Ovary (tissue), 10 donors: ENCODE measurements at places on chromosomes 16 and 17. TPM values are rescaled to one million over a fixed set of nuclear protein-coding genes. Genes with fewer than 3 reads are reported as not detected.

The RBFOX1 gene
- 2.6 TPM for total RNA-seq

The SHISA9 gene
- total RNA-seq: 0.11 TPM

The DNAI2 gene
- total RNA-seq: 0.32 TPM

The TBC1D3H gene
- not detected for total RNA-seq

DNA sequence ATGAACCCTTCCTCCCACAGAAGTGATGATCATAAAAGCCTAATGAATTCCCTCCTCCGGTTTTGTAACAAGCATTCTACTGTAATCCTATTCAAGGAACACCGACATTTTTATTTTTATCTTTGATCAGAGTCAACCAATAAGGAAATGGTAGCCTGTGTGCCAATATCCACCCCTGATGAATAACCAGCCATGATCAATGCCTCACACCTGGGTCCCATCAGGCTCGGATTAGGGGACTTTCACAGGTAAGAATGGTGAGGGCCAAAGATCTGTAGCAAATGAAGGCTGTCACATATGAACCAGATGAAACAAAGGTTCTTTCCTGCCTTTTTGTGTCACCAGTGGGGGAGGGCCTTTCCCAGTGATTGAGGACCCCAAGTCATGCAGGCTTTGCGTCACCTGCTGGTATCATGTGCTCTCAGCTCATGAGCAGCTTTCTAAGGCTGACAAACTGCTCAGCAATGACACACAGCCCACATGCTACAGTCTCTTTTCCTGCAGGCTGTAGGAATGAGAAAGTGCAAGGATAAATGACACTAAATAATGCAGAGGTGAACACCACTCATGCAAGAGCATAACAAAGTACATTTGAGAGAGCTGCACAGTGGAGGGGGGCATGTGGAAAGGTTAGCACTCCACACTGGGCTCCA is 34.9 kb downstream of the TOM1L2 start:
- H3K36me3 ChIP-seq: no peaks in the 10 kb centered on the region
- no peaks in the 10 kb centered on the region for H3K27me3 ChIP-seq
- H3K4me1 ChIP-seq: peaks cover 17% of the 10 kb centered on the region
- H3K27ac ChIP-seq: no peak overlapping the region
- H3K4me3 ChIP-seq: no peak overlapping the region

GRCh38 chr17:79732804-79733691 is 2.3 kb downstream of the ENPP7 start:
- H3K27me3 ChIP-seq: no peaks in the 10 kb centered on the region
- H3K36me3 ChIP-seq: no peaks in the 10 kb centered on the region
- peaks cover 4% of the 10 kb centered on the region for H3K4me1 ChIP-seq
- no peak overlapping the region for H3K27ac ChIP-seq
- DNase-seq: no peak

DNA sequence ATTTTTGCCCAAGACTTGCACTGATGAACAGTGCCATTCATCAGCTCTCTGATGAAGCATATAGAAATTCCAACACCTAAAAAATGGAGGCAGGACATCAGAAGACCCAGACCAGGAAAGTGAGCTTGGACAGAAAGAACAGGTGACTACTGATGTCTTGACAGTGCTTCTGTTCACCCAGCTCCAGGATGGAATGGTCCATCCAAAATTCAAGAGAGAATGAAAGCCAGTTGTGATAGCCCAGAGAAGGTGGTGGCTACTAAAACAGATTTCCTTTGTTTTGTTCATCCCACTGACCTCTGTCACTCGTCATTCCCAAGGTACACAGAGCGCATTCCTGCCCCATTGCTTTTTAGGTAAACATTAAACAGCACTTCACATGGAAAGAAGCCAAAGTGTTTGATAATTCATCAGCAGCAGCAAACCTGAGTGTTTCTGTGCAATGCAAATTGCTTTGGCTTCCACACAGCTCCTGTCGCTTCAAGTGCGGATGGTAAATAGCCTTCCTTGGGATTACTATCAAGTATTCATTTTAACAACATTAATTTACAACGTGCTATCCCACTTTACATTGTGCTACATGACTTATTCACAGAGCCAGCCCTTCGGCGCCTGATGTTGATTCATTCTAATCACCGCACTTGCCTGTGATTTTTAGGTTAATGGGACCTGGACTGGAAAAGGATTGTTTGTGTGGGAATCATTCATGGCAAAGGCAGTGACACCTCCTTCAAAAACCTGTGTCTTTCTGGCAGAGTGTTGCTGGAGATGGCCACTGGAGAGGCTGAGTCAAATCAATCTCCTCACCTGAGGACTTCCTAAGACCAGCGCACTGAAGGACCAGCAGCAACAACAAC is 65.1 kb upstream of the TOX3 start:
- DNase-seq: no peak
- no peak overlapping the region for H3K4me3 ChIP-seq
- H3K4me1 ChIP-seq: no peaks in the 10 kb centered on the region
- H3K27me3 ChIP-seq: no peaks in the 10 kb centered on the region

DNA sequence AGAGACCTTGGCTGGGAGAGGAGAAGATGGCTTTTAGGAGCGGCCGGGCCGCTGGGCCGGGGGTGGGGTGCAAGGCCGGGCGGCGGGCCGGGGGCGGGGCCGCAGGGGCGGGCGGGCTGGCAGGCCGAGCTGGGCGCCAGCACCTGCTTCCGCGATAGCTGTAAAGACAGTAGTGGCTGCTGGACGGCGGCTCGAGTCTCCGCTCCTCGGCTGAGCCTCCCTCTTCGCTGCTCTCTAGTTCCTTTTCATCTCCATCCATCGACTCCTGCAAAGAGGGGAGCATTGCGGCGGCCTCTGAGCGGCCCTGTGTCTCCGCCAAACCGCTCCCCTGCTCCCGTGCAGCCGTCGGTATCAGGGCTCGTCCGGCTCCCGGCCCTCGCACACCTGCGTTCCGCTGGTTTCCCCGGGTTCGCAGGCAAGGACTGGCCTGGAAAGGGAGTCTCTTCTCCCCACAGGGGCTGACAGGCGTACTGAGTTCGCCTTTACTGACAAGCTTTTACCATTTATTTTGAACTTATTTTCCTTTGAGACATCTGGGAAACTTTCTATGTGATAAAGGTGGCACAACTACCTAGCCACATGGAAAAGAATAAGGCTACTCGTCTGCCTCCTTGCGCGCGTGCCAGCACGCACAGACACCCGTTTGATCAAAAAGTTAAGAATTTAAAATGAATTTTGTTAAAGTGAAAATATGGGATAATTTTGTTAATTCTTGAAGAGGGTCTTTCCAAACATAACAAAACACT is at the start of gene C17orf75:
C17orf75 (minus strand) TSS at position 317 of the 746 bp plus-strand sequence; CDS start at position 283, 34 bp downstream.
- peak within 1 kb of the TSS; percentile 79 for H3K27ac ChIP-seq
- H3K27me3 ChIP-seq: no peaks in the 10 kb centered on the region
- peak within 1 kb of the TSS; percentile 72 for H3K4me3 ChIP-seq
- H3K36me3 ChIP-seq: no peaks in the 10 kb centered on the region

- no peak overlapping the region for H3K27ac ChIP-seq
- no peak for DNase-seq
- no peaks in the 10 kb centered on the region for H3K36me3 ChIP-seq
- H3K4me3 ChIP-seq: no peak overlapping the region
- no peaks in the 10 kb centered on the region for H3K27me3 ChIP-seq
- H3K4me1 ChIP-seq: no peaks in the 10 kb centered on the region
These were observed 6.7 kb downstream of the TRPV1 start for GRCh38 chr17:3602499-3602898.

DNA sequence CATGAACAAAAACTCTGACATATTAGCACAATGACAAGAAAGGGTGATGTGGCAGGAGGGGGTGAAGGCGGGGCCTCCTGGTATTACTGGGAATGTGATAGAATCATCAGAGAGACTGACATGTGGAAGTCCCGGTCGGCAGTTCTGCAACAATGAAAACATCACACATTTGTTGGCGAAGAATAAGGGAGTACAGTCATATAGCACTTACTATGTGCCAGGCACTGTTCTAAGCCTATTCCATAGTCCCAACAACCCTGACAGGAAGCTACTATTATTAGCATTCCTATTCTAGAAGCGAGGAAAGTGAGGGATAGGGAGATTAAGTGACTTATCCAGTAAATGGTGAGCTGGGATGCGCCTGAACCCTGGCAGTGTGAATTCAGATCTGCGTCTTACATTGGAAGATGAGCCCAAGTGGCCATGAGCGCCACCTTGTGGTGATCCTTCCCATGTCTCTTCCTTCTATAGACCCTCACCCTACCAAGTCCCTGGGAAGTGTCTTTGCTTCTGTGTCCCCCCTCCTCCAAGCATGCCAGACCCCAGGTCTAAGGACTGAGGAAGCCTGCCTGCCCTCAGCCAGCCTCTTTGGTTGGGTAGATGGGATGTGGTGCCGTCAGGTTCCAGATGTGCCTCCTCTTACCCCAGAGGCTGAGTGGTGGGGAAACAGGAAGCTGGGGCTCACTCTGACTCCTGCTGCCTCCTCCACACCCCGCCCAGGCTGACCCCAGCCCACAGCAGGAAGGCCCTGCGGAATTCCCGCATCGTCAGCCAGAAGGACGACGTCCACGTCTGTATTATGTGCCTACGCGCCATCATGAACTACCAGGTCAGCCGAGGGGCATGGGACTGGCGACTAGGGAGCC is 14.0 kb downstream of the FMNL1 start:
- H3K27me3 ChIP-seq: no peaks in the 10 kb centered on the region
- no peaks in the 10 kb centered on the region for H3K36me3 ChIP-seq
- H3K4me1 ChIP-seq: no peaks in the 10 kb centered on the region
- H3K4me3 ChIP-seq: no peak overlapping the region

GRCh38 chr16:56749672-56750491 is 20.0 kb downstream of the NUP93 start:
- DNase-seq: no peak
- no peak overlapping the region for H3K4me3 ChIP-seq
- no peak overlapping the region for H3K27ac ChIP-seq
- H3K27me3 ChIP-seq: no peaks in the 10 kb centered on the region
- no peaks in the 10 kb centered on the region for H3K36me3 ChIP-seq
- H3K4me1 ChIP-seq: peaks cover 12% of the 10 kb centered on the region

DNA sequence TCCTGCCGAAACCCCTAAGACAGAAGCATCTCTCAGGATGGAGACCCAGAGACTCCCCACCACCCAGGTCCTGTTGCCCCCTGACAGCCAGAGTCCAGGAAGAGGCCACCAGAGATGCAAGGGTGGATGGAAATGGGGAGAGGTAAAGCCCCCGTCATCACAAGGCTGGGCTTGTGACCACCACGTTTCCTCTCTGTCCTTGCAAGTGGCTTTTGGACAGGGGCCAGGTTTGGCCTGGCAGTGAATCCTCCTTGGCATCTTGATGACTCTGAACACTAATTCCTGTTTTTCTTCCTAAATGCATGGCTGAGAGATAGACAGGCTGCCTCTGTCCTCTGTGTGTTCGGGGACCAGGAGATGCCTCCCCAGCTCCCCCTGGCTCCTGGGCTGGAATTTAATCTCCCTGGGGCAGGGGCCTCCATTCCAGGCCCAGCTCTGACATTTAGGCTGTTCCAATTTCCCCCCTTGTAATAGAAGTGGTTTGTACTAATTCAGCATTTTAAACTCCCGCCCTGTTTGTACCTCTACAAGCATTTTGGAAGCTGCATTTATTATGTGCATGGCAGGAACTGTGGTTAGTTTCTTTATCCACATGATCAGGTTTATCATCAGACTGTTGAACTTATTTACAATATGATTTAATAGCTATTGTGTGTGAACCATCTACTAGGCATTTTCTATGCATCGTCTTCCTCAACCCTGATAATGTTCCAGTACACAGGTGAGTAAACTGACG is 116.1 kb upstream of the IRX6 start:
- H3K4me3 ChIP-seq: no peak overlapping the region
- no peak for DNase-seq
- no peaks in the 10 kb centered on the region for H3K27me3 ChIP-seq
- H3K27ac ChIP-seq: no peak overlapping the region
- H3K4me1 ChIP-seq: no peaks in the 10 kb centered on the region
- H3K36me3 ChIP-seq: no peaks in the 10 kb centered on the region

DNA sequence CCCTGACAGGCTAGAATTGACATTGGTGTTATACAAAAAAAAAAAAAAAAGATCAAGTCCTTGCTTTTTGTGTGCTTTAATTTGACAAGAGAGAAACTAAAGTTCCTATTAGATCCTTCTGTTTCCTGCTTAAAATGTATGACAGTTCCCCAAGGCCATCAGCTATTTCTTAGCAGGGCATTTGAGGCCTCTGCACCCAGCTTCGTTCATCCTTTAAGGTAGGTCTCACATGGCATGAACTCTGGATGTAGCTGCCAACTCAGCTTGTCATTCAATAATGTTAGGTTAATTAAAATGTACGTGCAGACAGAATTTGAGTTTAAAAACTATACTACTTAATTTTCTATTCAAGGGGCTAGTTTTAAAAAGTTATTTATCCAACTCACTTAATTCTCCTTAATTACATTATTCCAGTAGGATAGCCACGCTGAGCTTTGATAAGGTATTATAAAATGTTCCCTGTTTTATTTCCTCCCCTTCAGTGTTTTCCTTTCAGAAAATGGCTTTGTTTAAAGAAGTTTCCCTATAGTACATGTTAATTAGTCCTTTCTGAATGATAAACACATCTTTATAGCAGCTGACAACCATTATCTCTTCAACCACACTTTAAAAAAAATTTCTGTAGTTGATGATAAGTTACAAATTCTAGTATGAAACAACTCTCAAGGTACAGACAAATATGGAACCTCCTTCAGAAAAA is 1.2 kb upstream of the RFFL start:
- no peaks in the 10 kb centered on the region for H3K36me3 ChIP-seq
- no peak overlapping the region for H3K4me3 ChIP-seq
- H3K27ac ChIP-seq: no peak overlapping the region
- no peaks in the 10 kb centered on the region for H3K27me3 ChIP-seq
- no peaks in the 10 kb centered on the region for H3K4me1 ChIP-seq
- DNase-seq: no peak
